ENCODE measurements at places on chromosomes 1 and 21.

DNA sequence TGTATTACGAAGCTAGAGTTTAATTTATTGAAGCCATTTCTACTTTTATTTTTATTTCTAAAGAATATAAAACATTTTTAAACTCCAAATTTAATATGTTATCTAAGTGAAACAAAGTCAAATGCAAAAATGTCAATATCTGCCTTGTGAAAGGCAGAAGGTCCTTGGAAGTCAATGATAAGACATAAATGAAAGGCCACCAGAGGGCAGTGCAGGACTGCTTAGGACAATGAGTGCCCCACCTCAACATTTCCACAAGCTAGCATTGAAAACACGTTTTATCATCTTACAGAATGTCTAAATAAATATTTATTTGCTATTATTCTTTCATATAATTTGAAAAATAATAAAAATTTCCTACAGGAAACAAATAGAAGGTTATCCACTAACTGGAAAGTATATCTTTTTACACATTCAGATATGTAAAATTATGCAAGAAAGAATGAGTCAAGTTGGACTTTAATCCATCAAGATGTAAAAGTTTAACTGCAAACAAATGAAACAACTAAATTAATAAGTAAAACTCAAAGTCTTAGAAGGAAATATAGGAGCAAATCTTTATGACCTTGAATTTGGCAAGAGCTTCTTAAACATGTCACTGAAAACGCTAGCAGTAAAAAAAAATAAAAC lies 140.1 kb upstream of the FMN2 start:
- DNase-seq = no peak

GRCh38 chr1:15424981-15425380 lies 13.3 kb upstream of the CTRC start:
- DNase-seq = no peak

DNA sequence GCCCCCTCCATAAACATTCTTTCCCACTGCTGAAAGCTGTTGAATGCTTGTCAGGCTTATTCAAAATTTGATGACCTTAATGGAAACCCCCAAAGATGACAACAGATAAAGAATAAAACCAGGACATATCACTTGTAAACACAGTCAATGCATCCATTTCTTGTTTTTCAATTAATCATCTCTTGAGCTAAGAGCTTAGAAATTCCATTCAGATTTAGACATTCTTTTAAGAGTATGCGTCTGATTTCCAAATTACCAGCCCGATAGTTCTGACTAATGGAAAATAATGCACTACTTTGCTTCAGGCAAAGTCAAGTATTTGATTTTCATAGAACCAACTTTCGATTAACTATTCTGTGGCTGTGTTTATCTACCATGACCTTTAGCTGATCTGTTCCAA lies 100.6 kb upstream of the RUNX1 start:
- no peak for DNase-seq

GRCh38 chr1:224621813-224622682 lies 5.9 kb downstream of the CNIH3 start:
- no peak for DNase-seq
